ENCODE measurements at places on chromosomes 12 and 14.
A peak's percentile ranks its signal among the peaks of the same experiment; 100 is the strongest.

DNA sequence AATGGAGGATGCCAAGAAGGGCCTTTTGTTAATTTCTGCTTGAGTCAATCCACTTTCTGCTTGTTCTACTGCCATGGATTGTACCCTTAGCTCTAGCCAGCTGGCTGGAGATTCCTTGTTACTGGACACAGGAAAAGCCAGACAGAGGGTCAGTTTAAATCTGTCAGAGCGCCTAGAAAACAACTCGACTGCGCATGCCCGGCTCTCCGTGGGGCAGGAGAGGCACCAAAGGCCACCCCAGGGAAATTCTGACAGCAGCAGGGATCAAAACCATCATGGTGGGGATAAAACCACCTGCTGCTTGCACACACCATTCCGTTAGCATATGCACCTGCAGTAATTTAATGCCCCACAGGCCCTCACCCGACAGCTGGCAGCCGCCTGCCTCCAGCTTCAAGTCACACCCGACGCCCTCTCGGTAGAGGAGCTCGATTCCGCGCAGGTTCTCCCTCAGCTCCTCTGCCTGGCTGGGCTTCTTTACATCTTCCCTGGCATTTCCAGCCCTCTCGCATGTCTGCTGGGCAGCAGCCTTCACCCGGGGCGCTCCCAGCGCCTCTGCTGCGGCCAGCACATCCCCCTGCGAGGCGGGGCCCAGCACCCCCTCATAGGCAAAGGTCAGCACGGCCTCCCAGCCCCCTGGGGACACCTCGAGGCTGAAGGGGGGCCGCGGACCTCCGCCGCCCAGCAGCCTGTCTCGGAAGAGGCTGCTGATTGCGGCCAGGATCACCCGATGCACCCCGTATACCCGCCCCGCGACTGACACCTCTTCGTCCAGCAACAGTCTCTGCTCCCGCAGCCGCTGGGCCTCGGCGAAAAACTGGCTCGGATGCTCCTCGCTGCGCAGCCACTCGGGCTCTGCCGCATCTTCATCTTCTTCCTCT lies 1.0 kb downstream of the KLHL33 start:
- no peak for DNase-seq

DNA sequence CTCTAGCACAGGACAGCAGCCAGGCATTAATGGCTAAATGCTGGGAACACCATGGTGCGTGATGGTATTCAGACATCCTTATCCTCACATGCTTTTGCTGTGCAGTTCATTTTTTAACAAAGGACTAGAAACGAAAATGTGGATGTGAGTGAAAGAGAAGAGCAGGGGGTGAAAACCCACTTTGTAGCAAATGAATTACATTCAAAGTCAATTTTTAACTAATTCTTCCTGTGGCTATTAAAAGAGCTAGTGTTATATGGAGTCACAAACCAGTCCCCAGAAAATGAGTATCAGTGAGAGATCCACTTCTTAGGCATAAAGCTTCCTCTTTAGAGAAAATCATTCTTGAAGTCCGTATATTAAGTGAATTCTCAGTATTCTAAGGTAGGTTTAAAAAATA lies 592.0 kb upstream of the LMO3 start:
- no peak for DNase-seq

GRCh38 chr12:6062757-6063735 lies 61.4 kb downstream of the VWF start:
- DNase-seq: peak; percentile 17

- DNase-seq: no peak
These were observed 60.6 kb downstream of the MYRFL start for GRCh38 chr12:69885658-69886057.

GRCh38 chr12:1726753-1727152 lies 35.9 kb downstream of the ADIPOR2 start:
- no peak for DNase-seq

- no peak for DNase-seq
These were observed 57.3 kb downstream of the MAX start for GRCh38 chr14:65045006-65045405.

- DNase-seq: no peak
These were observed 21.9 kb downstream of the CEP170B start for GRCh38 chr14:104886690-104887622.

DNA sequence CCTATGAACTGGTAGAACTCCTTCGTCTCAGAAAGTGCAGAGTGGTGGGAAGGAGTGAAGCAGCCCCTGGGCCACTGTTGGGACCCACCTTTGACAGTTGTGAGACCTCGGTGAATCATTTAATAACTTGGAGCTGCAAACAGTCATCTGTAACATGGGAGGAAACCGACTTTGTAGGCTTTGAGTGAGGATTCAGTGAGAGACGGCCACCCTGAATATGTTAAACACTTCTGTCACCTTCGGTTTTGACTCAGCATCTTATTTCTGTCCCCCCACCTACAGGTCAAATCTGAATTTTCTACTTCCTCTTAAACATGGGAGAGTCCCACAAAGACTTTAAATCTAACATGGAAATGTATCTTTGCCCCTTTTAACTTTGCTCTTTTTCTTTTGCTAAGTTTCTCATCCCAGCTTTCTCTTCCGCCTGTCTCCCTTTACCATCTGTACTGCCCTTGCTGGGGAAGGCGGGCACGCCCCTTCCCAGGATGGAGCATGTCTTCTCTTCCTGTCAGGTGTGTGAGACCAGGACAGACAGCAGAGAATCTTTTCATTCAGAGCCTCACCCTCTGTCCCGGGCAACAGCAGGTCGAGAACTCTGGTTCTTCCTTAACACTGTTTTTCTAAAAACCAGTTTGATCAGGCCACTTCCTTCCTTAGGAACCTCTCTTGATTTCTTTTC lies 37.1 kb downstream of the ZC3H14 start:
- no peak for DNase-seq

- no peak for DNase-seq
These were observed 397.2 kb downstream of the NRXN3 start for GRCh38 chr14:78567343-78567742.

- DNase-seq: no peak
These were observed 3.0 kb downstream of the B4GALNT1 start for GRCh38 chr12:57629897-57630471.

- no peak for DNase-seq
These were observed 25.0 kb downstream of the LARP4 start for GRCh38 chr12:50425589-50426258.

- DNase-seq: no peak
These were observed 445.5 kb upstream of the GARIN6 start for GRCh38 chr12:99201906-99202645.

- DNase-seq: peak; percentile 64
These were observed 20.4 kb downstream of the BATF start for GRCh38 chr14:75542588-75543091.

DNA sequence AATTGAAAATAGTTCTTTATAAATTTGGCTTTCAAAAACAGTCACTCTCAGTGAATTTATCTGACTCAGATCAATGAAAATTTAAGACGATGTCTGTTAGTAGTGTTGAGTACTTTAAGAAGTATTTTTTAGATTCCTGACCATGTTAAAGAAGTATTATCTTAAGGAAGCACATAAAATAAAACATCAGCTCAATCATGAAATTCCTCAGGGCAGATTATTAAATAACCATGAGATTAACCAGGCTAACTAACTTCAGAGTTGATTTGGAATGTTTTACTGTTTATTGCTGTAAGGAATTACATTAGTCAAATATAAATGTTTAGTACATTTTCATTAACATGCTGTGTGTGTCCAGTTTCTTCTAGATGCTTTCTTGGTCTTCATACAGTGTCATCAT lies 160.2 kb downstream of the PELI2 start:
- no peak for DNase-seq

DNA sequence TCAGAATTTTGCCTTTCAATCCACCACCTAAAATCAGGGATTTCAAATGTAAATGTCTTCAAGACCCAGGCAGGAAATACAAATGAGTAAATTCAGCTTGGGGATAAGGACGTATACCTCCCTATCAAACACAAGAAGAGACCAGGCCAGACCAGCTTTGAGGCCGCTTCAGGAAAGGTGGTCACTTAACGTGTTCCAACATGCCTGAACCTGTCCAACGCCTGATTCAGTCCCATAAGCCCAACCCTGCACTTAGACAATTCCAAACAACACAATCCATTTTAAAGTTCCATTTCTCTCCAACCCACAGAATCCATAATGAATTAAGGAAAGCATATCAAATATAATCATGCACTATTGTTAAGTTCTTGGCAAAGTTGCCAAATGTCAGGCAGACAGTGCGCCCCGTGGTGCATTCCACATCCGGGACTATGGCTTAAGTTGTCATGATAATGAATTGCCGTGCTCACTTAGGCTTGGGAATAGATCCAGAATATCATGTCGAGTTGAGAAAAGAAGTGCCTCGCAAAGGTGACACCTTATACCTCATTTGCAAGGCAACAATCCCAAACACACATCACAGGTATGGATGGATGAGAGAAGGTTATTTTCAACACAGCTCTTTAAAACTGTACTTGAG lies 35.5 kb downstream of the CCDC60 start:
- DNase-seq: no peak

DNA sequence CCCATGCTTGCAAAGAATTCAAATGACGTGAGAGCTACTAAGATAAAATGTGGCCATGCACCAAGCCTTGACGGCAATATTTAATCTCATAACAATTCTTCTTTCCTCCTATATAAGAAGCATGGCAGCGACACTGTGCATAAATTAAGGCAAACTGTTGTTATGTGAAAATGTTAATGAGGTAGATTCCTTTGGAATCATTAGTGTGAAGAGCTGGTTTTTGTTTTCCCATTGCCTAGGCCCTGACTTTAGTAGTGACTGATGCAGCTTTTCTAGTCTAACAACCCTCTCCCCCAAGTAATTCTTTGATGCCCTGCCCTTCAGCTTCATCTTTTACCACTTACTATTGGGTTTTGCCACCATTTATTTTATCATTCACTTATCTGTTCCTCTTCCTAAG lies 10.6 kb upstream of the PSEN1 start:
- DNase-seq: no peak

- no peak for DNase-seq
These were observed 959.4 kb upstream of the TMEM132C start for GRCh38 chr12:127307528-127307927.

GRCh38 chr12:61629702-61630101 lies 630.5 kb upstream of the USP15 start:
- no peak for DNase-seq

DNA sequence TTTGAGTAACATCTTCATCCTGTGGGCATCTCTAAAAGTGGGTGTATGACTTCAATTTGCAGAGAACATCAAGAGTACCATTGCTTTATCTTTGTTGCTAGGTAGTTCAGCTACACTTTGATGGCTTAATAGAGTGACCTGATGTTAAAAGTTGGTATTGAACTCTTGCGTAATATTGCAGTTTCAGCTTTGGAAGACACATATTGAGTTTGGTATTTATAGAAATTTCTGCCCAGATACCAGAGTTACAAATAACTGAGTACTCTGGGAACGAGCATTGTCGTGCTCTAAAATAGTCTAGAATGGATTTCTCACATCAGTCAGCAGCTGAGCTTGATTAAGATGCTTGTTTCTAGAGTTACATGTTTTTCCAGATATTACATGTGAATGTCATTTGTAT lies 24.8 kb upstream of the AKAP5 start:
- no peak for DNase-seq

DNA sequence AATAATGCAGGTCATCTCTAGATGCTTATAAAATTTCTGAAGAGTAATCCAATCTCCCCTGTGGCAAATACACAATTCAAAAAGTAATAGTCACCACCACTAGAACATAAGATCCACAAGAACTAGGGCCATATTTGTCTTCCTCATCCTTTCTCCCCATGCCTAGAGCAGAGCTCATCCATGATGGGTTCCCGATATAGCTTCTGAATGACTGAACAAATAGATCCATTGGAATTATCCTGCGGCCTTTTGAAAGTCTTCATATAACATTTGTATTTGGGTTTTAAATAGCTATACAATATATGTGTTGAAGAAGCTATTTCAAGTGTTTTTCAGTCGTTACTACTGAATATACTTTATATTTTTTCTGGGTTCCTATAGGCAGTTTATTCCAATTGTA lies 5.7 kb downstream of the DCN start:
- DNase-seq: no peak

GRCh38 chr14:104598910-104599273 lies 5.7 kb downstream of the TMEM179 start:
- DNase-seq: no peak

- DNase-seq: no peak
These were observed 83.9 kb downstream of the STXBP6 start for GRCh38 chr14:24965934-24966578.

DNA sequence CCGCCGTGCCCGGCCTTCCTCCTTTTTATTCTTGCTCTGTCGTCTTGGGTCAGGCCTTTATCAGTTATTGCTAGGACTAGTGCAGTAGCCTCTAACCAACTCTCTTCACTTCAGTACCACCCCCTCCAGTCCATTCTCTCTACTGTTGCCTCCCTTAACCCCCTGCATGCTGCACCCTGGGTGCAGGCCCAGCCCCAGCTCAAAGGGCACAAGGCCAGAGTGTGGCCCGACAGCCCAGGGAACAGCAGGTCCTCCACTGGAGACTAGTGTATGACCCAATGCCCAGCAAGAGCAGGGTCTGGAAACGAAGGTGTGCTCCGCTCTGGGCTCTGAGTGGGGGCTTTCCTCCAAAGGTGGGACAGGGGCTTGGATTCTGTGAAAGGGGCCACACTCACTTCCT lies 30.0 kb upstream of the RFLNA start:
- no peak for DNase-seq

DNA sequence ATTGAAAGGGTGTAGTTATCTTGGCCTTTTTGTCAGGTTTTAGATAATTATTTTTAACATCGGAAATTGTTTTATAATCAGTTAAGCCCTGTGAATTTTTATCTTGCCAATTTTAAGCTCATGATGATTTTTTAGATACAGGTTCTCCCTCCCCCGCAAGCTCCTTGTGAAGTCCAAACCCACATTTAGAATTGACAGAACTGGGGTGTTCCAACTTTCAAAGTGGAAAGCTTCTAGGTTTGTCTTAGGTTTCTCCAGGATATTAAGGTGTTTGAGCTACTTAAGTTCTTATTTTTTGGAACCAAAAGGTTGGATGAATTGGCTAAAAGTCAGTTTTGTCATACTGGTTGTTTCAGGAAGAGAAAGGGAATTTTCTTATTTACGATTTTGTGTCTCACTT lies 49.1 kb downstream of the ATP2A2 start:
- no peak for DNase-seq

GRCh38 chr14:37195327-37195726 lies 2.4 kb upstream of the MIPOL1 start:
- no peak for DNase-seq

DNA sequence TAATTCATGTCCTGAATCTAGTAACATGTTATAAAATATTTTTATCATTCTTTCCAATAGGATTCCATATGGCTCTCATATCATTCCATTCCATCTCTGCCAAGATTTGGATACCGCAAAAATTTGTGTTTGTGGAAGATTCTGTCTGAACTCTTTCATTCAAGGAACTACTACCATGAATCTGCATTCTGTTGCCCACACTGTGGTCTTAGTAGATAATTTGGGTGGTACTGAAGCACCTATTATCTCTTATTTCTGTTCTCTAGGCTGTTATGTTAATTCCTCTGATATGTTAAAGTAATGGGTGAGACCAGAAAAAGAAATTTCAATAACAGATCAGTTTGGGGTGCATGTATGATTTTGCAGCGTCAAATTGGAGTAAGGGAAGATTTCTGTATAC lies 6.2 kb downstream of the RPL36AL start:
- DNase-seq: no peak

All from stimulated activated CD8-positive, alpha-beta memory T cell treated with anti-CD3 and anti-CD28 coated beads, Interleukin-15, amount 100 ng/mL, for 4 hours (primary cell).